Anterior cingulate cortex (tissue), 58 donors: ENCODE measurements at places on chromosomes 4 and X.
A peak's percentile ranks its signal among the peaks of the same experiment; 100 is the strongest.

DNA sequence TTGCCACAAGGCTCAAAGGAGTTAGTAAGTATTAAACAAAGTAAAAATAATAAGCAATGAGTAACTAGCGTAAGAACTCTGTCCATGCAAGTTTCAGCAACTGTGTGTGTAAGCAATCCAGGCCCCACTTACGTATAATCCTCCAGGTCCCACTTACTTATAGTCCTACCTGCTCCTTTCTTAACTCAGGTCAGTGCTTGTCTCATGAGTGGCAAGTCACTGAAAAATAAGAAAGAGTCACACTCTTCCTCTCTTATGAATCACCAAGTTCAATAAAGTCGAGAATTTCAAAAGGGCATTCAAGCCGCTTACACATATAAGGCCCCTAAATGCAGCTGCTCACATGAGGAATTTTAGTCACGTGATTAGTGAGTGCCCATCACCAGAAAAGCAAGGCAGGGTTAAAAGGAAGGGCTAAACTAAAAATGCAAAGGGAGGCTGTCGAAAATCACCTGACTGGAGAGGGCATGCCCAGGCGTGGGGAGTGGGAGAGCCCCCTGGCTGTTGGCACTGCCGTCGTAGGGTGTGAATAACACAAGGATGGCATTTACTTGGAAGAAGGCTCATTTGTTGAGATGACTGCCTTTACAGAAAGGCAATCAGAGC lies 58.2 kb downstream of the ZNF827 start:
- DNase-seq: no peak

GRCh38 chr4:110621839-110622751 lies 782 bp downstream of the PITX2 start:
- no peak for DNase-seq

DNA sequence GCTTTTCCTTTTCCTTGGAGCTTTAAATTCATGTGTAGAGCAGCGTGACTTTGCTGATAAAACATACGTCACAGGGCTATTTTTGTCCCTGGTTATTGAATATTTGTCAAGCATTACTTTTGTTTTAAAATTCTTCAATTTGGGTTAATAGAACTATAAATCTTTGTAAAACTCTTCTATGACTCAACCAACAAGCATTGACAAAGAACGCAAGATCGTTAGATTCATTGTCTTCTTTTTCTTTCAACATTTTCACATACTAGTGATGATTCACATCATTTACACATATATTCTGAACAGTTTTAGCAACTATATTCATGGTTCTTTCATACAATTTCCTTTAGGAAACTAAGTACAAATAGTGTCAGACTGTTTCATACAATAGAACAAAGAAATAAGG lies 72.0 kb upstream of the GPM6A start:
- DNase-seq: no peak

- no peak for DNase-seq
Observed at GRCh38 chr4:17275836-17276235, 236.1 kb downstream of the QDPR start.

DNA sequence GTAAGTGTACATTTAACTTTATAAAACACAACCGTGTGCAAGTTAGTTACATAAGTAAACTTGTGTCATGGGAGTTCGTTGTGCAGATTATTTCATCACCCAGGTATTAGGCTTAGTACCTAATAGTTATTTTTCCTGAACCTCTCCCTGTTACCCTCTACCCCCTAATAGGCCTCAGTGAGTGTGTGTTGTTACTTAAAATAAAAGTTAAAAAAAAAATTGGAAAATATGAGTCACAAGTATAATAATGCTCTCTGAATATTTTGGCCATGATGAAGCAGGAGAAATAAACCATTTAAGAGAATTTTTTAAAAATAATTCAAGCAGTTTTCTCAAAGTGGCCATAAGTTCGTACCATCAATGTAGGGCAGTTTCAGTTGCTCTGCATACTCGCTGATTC lies 105.1 kb upstream of the GRID2 start:
- DNase-seq: no peak

- no peak for DNase-seq
Observed at GRCh38 chr4:39166177-39166576, 16.2 kb upstream of the WDR19 start.

- no peak for DNase-seq
Observed at GRCh38 chr4:126028876-126029275, 714.1 kb downstream of the FAT4 start.

GRCh38 chrX:39427492-39427891 lies 626.2 kb downstream of the MID1IP1 start:
- DNase-seq: no peak

DNA sequence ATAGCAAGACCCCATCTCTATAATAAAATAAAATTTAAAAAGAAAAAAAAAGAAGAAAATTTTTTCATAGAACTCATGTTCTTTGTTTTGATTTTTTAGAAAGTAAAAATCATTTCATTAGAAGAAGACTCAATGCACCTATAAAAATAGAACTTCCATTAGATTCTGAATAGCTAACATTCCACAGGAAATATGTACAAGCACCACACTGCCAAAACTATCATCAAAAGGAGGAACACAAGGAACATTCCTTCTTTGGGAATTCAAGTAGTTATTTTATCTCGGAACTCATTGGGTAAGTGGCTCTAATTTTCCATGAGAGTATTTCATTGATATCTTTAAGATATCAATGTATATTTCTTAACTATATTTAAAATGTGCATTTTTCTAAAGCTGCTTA lies 157.6 kb downstream of the CAMK2D start:
- DNase-seq: no peak

- no peak for DNase-seq
Observed at GRCh38 chr4:1093391-1094335, 19.7 kb downstream of the RNF212 start.

DNA sequence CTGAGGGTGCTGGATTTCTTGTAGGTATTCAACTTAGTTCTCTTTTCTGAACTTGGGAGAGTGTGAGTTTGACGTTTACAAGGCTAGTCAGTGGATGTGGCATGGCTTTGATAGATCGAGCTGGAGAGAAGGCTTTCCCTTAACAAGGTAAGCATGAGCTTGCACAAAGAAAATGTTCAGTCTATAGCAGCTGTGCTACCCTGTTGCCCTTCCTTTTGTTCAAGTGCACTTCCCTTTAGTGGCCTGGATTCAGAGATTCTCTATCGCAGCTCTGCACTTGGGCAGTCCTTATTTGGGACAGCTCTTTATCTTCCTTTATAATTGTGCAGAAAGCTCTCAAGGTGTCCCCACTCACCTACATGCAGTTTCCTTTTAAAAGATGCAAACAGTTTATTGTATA lies 198.0 kb downstream of the ARHGAP24 start:
- DNase-seq: no peak

- no peak for DNase-seq
Observed at GRCh38 chrX:9071031-9071650, 37.2 kb upstream of the FAM9B start.

DNA sequence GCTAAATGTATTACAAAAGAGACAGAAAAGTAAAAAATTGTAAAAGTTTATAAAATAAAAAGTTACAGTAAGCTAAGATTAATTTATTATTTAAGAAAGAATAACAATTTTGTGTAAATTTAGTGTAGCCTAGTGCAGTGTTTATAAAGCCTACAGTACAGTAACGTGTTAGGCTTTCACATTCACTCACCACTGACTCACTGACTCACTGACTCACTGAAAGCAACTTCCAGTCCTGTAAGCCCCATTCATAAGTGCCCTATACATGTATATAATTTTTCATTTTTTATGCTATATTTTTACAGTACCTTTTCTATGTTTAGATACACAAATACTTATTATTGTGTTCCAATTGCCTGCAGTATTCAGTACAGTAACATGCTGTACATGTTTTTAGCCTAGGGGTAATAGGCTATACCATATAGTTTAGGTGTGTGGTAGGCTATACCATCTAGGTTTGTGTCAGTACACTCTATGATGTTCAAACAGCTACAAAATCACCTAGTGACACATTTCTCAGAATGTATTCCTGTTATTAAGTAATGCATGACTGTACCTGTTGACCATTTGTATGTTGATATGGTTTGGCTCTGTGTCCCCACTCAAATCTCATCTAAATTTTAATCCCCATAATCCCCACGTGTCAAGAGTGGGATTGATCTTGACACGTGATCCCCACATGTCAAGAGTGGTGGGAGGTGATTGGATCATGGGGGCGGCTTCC lies 57.9 kb downstream of the CFAP299 start:
- no peak for DNase-seq

GRCh38 chr4:172980219-172980618 lies 188.4 kb upstream of the GALNT7 start:
- DNase-seq: no peak

DNA sequence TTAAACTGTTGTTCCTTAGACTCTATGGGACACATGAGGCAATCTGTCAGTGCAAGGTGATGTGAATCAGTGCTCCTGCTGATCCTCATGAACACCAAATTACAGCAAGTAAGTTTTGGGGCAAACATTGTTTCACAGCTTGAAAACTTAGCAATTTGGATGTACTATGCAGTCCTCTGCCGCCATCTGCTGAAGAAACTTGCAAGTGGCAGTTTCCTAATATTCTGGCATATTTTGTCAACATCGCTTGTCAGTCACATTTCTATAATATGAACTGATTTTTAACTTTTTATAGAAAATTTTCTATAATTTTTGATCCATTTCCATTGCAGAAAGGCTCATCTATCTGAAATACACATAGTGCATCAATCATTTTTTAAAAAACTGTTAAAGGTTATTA lies 56.3 kb downstream of the ZAR1 start:
- DNase-seq: peak; percentile 6

- no peak for DNase-seq
Observed at GRCh38 chr4:17667253-17667652, 52.8 kb downstream of the MED28 start.

DNA sequence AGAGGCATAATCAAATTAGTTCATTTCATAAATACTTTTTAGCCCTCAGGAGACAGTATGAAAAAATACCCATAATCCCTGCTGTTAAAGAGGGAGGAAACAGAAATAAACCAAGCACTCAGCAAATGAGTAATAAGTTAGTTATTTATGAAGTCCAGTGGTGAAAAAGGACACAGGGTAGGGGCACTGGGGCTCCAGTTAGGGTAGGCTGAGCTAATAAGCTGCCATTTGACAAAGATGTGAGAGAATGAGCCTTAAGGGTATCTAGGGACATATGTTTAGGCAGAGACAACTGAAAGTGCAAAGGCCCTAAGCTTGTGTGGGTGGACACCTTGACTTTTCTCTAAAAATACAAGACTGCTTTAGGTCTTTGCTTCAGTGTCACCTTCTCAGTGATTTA lies 94.4 kb downstream of the IL15 start:
- DNase-seq: no peak

- DNase-seq: no peak
Observed at GRCh38 chr4:84892950-84893349, 73.5 kb downstream of the WDFY3 start.

DNA sequence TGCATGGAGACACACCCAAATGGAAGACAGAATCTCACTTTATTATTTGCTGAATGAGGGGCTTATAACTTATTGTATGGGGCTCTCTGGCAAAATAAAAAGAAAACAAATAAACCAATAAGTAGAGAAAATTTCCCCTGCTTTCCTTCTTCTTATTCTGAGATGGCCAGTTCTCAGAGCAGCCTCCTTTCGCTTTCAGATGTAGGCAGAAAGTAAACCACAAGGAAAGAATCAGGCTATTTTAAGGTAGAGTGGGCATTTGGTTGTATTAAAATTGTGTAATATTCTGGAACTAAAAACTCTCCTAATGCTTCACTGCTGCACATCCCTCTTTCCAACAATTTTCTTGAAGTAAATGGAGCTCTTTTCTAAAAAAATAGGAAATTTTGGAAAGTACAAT lies 241.8 kb downstream of the GALNTL6 start:
- DNase-seq: no peak

- DNase-seq: no peak
Observed at GRCh38 chrX:134782796-134783195, 124.5 kb upstream of the PLAC1 start.

DNA sequence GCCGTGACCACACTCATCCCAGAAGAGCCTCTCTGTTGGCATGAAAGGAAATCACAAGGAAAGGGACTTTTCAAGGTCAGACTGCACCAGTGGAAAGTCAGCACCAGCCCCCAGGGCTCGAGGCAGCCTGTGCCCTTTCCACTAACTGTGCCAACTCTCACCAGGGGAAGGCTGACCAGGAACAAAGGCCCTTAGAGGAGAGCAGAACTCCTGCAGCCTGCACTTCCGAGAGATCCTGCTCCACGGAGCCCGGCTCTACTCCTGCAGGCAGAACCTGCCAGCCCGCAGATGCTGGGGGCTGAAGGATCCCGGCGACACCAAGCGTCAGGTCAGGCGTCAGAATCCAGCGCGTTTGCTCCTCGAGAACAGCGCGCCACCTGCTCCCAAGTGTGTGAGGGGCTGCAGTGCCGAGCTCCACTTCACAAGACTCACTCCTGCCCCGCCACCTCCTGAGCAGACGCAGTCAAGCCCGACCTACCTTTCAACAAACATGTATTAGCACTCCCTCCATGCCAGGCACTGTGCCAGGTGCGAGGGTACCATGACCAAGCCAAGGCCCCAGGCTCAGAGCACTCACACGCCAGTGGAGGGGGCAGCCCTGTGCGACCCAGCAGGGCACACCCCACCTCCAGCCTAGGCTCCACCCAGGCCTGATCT lies 13.6 kb upstream of the HELT start:
- no peak for DNase-seq

GRCh38 chrX:70480660-70481018 lies 36.0 kb downstream of the DLG3 start:
- DNase-seq: no peak

DNA sequence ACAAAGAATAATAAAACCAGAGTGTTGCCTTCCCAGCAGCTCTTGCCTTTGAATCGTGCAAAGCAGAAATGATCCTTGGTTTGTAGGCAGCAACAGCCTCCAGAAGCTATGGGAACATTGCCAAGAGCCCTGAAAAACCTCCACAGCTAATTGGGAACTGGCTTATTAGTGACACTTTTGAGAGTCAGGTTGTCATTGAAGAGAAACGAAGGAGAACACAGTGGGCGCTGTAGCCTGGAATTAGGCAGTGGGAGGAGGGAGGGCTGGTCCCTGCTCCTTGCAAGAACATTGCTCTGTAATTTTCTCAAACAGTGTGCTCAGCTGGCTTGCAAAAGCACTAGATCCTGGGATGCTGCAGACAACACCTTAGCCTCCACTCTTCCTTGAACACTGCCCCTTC lies 331.5 kb upstream of the EMCN start:
- DNase-seq: peak; percentile 32

DNA sequence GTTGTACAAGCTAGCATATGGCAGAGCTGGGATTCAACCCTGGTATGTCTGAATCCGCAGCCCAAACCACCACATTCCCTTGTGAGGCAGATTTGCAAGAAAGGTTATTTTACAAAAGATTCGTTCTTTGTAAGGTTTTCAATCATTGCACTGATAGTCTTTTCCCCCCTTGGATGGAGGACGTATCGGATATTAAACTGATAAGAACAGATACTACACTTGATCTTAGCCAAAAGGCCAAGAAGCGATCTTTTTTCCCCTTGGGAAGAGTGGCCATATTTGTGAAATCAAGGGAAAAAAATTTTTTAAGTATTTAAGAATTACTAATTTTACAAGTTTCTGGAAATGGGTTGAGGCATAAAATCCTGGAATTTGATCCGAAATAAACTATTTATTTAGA lies 34.4 kb upstream of the MSMO1 start:
- no peak for DNase-seq
